Tongue (tissue), 3 donors: ENCODE measurements at places on chromosomes 12 and 14.
A peak's percentile ranks its signal among the peaks of the same experiment; 100 is the strongest.

- peak; percentile 42 for DNase-seq
These were observed 35.3 kb downstream of the MIPOL1 start for GRCh38 chr14:37232907-37233481.

- peak; percentile 24 for DNase-seq
These were observed 31.0 kb downstream of the RNF34 start for GRCh38 chr12:121430833-121431415.

DNA sequence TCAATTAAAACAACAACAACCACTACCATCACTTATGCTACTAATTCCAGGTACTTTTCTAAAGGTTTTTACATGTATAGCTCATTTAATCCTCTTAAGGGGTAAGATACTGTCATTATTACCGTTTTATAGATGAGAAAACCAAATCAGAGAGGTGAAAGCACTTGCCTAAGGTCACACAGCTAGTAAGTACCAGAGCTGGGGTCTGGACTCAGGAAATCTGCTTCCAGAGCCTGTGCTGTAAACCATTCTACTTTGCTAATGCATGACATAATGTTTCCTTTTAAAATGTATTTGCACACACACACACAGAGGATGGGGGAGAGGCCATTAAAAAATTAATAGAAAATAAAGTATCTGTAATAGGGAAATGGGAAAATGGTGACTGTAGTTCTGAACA, 113.4 kb downstream of the PTPN11 start:
- no peak for DNase-seq

DNA sequence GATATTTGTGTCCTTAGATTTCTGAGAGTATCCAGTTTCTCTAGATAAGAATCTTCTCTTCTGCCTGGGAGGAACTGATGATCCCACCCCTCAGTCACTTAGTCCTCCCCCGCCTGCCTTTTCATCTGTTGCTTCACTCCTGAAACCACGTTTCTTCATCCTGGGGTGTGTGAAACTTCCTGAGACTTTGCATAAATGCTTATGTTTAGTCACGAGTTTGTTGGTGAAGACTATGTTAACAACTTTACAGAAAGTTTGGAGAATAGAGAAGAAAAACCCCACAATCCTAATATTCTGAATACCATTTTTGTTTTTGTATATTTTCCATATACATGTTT, 33.2 kb downstream of the MARK3 start:
- no peak for DNase-seq
